Activated T-helper 1 cell treated with anti-CD3 and anti-CD28 coated beads, Interleukin-12 subunit alpha, Interleukin-12 subunit beta, Interleukin-2, Interleukin-4 antibody, amounts not matched to agents 30 ng/mL and 10 ng/mL and 1 ng/mL, durations not matched to agents 14 hours and 24 hours and 36 hours (primary cell): ENCODE measurements at places on chromosomes 2 and 18. TPM values are rescaled to one million over a fixed set of nuclear protein-coding genes. Genes with fewer than 3 reads are reported as not detected.

Gene PKDCC
- not detected in 2 replicates for total RNA-seq

Gene L3MBTL4
- total RNA-seq: 0.26 and 0.29 TPM in 2 replicates

Gene REEP1
- total RNA-seq: 0.26 and 0.81 TPM in 2 replicates

Gene ALPI
- not detected in 2 replicates for total RNA-seq

Gene CD8A
- 2.2 and 2.4 TPM in 2 replicates for total RNA-seq

Gene SH3RF3
- 0.39 and 0.54 TPM in 2 replicates for total RNA-seq

DNA sequence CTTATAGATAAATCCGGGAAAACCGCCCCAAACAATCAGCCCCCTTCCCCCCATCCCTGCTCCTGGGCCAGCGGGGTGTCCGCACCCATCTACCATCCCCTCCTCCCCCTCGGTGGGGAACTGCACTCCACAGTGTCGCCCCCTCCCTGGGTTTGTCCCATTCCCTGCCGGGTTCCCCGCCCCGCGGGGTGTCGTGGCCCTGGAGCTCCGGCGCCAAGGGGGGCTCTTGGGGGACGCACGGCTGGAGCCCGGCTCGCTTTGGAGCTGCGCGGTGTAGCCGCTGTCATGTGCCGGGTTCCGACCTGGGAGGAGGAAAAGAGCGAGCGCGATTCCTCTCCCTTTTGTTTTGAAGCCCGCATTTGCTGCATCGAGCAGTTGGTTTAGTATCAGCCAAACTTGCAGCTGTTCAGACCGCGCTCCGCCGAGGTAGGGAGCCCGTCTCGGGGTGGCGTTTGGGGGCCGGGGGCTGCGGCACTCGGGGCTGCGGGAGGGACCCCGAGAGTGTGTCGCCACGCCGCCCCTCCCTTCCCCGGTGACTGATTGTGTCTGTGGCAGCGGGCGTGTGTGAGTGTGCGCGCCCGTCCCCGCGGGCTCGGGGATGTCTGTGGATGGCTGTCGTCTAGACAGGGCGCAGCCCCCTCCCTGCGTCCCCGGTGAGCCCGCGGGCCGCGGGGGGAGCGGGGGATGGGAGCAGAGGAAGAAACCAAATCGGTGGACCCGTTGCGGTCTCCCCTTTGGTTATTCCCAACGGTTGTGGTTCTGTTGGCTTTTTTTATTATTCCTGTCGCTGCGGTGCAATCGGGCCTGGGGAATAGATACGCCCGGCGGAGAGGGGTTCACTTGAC is 797 bp downstream of the CTIF start:
- peaks cover 2% of the 10 kb centered on the region for H3K36me3 ChIP-seq
- H3K27ac ChIP-seq: no peak overlapping the region
- DNase-seq: no peak

DNA sequence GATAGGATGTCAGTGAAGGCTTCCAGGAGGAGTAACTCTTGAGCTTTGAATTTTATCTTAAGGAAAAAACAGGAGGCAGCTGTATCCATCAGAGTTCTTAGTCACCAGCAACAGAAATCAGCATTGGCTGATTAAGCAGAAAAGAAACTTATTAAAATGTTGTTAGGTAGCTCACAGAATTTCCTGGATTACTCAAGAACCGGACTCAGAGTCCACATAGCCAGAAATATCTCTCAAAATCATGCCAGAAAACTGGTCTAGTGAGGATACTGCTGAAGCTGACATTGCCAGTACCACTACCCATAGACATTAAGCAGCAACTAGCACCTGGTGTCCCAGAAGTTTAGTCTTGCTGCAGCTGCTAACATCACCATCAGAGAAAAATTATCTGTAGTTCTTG is 10.1 kb upstream of the AFTPH start:
- H3K4me3 ChIP-seq: no peak overlapping the region
- DNase-seq: no peak
- H3K27ac ChIP-seq: no peak overlapping the region
- peaks cover 45% of the 10 kb centered on the region for H3K27me3 ChIP-seq
- no peaks in the 10 kb centered on the region for H3K36me3 ChIP-seq

GRCh38 chr18:25604196-25604893 is 252.4 kb upstream of the ZNF521 start:
- no peaks in the 10 kb centered on the region for H3K36me3 ChIP-seq
- no peak overlapping the region for H3K4me3 ChIP-seq
- no peaks in the 10 kb centered on the region for H3K4me1 ChIP-seq
- no peak overlapping the region for H3K27ac ChIP-seq
- DNase-seq: no peak
- no peaks in the 10 kb centered on the region for H3K27me3 ChIP-seq

GRCh38 chr2:214130114-214130513 is 280.7 kb upstream of the VWC2L start:
- no peaks in the 10 kb centered on the region for H3K27me3 ChIP-seq
- H3K27ac ChIP-seq: no peak overlapping the region
- no peak overlapping the region for H3K4me3 ChIP-seq
- H3K36me3 ChIP-seq: no peaks in the 10 kb centered on the region

DNA sequence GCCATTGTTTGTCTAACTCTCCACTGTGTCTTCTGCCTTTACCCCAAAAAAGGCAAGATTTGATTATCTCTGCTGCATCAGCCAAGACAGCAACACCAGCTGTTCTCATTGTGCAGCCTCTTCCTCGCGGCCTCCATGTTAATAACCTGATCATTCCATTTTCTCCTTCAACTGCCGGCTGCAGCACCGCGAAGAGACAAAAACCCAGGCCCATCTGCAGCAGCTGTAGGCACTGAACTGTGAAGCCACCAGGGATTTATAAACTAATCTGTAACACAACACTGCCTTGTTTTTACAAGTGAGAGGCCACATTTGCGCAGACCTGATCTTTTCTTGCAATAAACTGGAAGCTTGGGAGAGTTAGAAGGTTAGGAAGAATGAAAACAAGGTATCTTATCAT is 147.8 kb downstream of the SATB2 start:
- H3K4me1 ChIP-seq: no peaks in the 10 kb centered on the region
- DNase-seq: no peak
- H3K27me3 ChIP-seq: no peaks in the 10 kb centered on the region

- H3K27me3 ChIP-seq: peaks cover 4% of the 10 kb centered on the region
- peak overlapping the region; percentile 44 for H3K4me3 ChIP-seq
- peaks cover 9% of the 10 kb centered on the region for H3K36me3 ChIP-seq
- DNase-seq: no peak
Observed at GRCh38 chr2:112634874-112635157, 10.9 kb upstream of the SLC20A1 start.

- no peak for DNase-seq
- no peak overlapping the region for H3K4me3 ChIP-seq
- H3K27me3 ChIP-seq: no peaks in the 10 kb centered on the region
- H3K36me3 ChIP-seq: no peaks in the 10 kb centered on the region
- H3K27ac ChIP-seq: no peak overlapping the region
- no peaks in the 10 kb centered on the region for H3K4me1 ChIP-seq
Observed at GRCh38 chr18:75592527-75592926, 165.0 kb upstream of the SMIM21 start.

DNA sequence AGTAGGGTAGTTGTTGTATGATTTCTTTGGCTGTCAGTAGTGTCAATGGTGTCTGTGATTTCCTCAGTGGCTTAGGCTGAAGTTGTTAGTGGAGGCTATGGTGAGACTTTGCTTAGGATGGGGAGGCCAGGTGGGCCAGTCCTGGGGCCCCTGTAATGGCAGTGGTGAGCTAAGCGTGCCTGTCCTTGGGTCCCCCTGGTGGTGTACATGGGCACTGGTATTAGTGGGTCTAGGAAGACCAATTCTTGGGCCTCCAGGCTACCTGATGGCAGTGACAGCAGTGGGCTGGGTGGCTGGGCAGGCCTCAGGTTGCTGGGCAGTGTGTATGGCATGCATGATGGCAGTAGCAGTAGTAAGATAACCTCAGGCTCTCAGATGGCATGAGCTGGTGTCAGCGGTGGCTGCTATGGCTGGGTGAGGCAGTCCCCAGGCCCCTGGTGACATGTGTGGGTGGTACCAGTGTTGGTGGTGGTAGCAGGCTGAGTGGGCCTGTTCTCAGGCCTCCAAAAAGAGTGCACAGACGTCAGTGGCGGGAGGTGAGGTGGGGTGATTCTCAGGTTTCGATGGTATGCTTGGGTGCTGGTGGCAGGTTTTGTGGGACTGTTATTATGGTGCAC is 103.2 kb downstream of the KLHL14 start:
- no peaks in the 10 kb centered on the region for H3K4me1 ChIP-seq
- H3K27me3 ChIP-seq: no peaks in the 10 kb centered on the region
- H3K36me3 ChIP-seq: no peaks in the 10 kb centered on the region
- H3K4me3 ChIP-seq: no peak overlapping the region
- no peak for DNase-seq
- H3K27ac ChIP-seq: no peak overlapping the region

GRCh38 chr2:101396316-101396717 is 9.0 kb upstream of the CREG2 start:
- peaks cover 15% of the 10 kb centered on the region for H3K27me3 ChIP-seq
- H3K36me3 ChIP-seq: no peaks in the 10 kb centered on the region
- H3K4me3 ChIP-seq: no peak overlapping the region
- DNase-seq: no peak
- no peak overlapping the region for H3K27ac ChIP-seq
- H3K4me1 ChIP-seq: peaks cover 7% of the 10 kb centered on the region

- H3K27ac ChIP-seq: no peak overlapping the region
- H3K36me3 ChIP-seq: no peaks in the 10 kb centered on the region
- H3K4me3 ChIP-seq: no peak overlapping the region
- peaks cover 2% of the 10 kb centered on the region for H3K27me3 ChIP-seq
- no peak for DNase-seq
- H3K4me1 ChIP-seq: no peaks in the 10 kb centered on the region
Observed at GRCh38 chr18:10301831-10302483, 152.5 kb upstream of the APCDD1 start.

DNA sequence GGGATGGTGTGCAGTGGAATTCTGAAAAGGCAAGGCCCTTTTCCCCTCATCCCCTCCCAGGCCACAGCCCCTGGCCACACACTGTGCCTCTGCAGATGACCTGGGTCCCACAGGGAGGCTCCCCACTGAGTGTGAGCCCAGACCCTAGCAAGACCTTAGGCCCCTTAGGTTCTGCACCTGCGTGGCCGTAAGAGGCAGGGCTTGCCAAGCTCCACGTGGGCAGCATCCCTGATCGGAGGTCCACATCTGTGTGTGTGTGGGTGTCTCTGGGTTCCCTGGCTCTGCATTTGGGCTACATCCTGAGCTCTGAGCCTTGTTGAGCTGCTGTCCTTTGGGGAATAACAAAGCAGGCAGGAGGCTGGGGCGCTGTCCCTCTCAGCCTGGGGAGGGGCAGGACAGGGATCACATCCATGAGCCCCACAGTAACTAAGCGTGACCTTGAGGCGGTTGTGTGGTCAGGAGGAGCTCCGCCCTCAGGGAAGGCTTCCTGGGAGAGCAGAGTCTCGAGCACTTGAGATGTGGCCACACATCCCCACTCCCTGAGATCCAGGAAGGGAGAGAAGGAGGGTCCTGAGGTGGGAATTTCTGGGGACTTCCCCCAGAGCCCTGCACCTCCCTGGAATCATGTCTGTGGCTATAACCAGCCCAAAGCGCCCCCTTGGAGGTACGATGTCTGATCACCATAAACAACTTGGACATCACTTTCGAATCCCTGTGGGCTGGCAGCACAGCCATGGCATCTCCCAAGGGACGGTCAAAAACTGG is 84.8 kb downstream of the STPG4 start:
- peak overlapping the region; percentile 12 for H3K27ac ChIP-seq
- H3K36me3 ChIP-seq: peaks cover 23% of the 10 kb centered on the region
- H3K4me1 ChIP-seq: peaks cover 13% of the 10 kb centered on the region
- no peaks in the 10 kb centered on the region for H3K27me3 ChIP-seq
- H3K4me3 ChIP-seq: no peak overlapping the region

GRCh38 chr2:174925046-174925784 is 80.0 kb downstream of the CHN1 start:
- no peaks in the 10 kb centered on the region for H3K27me3 ChIP-seq
- no peaks in the 10 kb centered on the region for H3K4me1 ChIP-seq

- no peak for DNase-seq
- no peak overlapping the region for H3K4me3 ChIP-seq
- peaks cover 31% of the 10 kb centered on the region for H3K4me1 ChIP-seq
- no peaks in the 10 kb centered on the region for H3K27me3 ChIP-seq
- peaks cover 5% of the 10 kb centered on the region for H3K36me3 ChIP-seq
Observed at GRCh38 chr2:172211512-172211911, 108.8 kb upstream of the DLX2 start.

- H3K27ac ChIP-seq: no peak overlapping the region
- no peak overlapping the region for H3K4me3 ChIP-seq
- no peaks in the 10 kb centered on the region for H3K4me1 ChIP-seq
- DNase-seq: no peak
- no peaks in the 10 kb centered on the region for H3K36me3 ChIP-seq
Observed at GRCh38 chr18:45820106-45820745, 5.2 kb upstream of the SIGLEC15 start.

DNA sequence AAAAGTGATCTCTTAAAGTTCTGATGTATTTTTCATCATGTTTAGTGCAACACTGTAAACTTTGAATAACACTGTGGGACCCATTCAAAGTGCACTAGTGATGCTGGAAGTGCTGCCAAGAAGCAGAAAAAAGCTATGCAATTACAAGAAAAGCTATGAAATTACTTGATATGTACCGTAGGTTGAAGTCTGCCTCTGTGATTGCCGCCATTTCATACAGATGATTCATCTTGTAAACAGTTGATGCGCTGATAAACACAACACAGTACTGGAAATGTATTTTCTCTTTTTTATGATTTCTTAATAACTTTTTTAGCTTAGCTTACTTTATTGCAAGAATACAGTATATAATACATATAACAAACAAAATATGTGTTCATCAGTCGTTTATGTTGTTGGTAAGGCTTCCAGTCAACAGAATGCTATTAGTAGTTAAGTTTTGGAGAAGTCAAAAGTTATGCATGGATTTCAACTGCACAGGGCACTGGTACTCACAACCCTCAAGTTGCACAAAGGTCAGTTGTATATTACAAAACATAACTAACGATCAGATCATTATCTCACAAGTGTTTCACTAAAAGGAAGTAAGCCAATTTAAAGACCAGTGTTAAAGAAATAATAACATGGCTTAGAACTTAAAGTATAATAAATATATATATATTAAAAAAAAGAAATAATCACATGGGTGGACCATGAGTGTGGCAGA is 82.0 kb downstream of the SGPP2 start:
- H3K27me3 ChIP-seq: no peaks in the 10 kb centered on the region
- no peak overlapping the region for H3K27ac ChIP-seq
- H3K36me3 ChIP-seq: peaks cover 12% of the 10 kb centered on the region
- H3K4me3 ChIP-seq: no peak overlapping the region

- no peak for DNase-seq
- no peak overlapping the region for H3K27ac ChIP-seq
- no peaks in the 10 kb centered on the region for H3K36me3 ChIP-seq
- no peaks in the 10 kb centered on the region for H3K4me1 ChIP-seq
Observed at GRCh38 chr2:233789554-233789953, 11.4 kb downstream of the MROH2A start.

DNA sequence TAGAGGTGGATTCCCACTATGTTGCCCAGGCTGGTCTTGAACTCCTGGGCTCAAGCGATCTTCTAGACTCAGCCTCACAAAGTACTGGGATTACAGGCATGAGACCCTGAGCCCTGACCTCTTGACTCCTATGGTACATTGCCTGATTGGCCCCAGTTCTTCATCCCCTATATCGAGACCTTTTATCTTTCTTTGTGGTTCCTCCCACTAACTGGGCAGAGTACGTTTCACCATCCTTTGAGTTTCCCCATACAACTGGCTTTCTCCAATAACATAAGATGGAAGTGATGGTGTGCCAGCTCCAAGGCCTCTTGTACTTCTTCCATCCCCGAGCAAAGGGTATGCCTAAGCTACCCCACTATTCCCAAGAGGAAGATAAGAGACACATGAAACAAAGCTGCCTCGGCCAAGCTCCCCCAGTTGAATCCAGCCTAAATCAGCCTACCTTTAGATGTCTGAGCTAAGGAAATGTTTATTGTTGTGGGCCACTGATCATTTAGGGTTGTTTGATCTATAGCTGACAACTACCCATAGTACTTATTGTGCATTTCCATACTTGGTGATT is 8.3 kb upstream of the TMEM247 start:
- no peak for DNase-seq
- no peak overlapping the region for H3K27ac ChIP-seq
- no peak overlapping the region for H3K4me3 ChIP-seq
- peaks cover 12% of the 10 kb centered on the region for H3K4me1 ChIP-seq
- no peaks in the 10 kb centered on the region for H3K36me3 ChIP-seq
